ENCODE measurements at places on chromosomes 4 and X. TPM values are rescaled to one million over a fixed set of nuclear protein-coding genes. Genes with fewer than 3 reads are reported as not detected.

CYBB gene
- 6.8 TPM for total RNA-seq

RASL11B gene
- 0.60 TPM for total RNA-seq

FOXR2 gene
- total RNA-seq, result not detected

HTN3 gene
- total RNA-seq, result not detected

DNA sequence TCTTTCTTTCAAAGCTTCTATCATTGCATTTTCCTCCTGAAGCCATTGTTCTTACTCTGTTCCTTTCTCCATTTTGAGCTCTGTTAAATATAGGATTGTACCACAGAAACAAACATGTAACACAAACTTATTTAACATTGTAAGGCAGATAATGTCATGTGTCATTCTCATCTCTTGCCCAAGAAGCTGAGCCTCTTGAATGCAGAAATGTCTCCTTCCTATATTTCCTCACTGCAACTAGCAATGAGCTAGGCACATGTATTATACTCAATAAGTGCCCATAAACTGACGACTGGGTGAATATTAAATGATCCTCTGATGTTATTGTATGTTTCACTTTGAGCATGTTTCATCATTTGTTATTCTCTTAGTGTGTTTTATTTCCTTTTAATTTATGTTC, 56.7 kb upstream of the SLC7A11 start:
- no peak for DNase-seq

DNA sequence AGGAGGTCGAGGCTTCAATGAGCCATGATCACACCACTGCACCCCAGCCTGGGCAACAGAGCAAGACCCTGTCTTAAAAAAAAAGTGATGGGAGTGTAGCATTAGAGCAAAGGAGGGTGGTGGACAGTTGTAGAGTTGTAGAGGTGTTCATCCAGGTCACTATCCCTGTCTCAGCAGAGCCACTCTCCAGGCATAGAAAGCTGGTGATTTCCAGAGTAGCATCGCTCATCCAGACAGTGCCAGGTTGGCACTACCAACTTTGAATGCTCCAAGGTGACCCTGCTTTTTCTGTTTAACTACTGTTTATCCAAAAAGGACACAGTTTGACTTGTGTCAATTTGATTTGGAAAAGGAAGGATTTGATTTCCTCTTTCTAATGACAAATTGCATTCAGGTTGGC, 147.3 kb downstream of the USP46 start:
- no peak for DNase-seq

- no peak for DNase-seq
Measured at GRCh38 chrX:78658414-78658813, 714 bp downstream of the RTL3 start.

GRCh38 chr4:146585761-146586333, 52.8 kb upstream of the POU4F2 start:
- no peak for DNase-seq

GRCh38 chrX:121457096-121457495, 409.7 kb downstream of the GLUD2 start:
- DNase-seq, result no peak

DNA sequence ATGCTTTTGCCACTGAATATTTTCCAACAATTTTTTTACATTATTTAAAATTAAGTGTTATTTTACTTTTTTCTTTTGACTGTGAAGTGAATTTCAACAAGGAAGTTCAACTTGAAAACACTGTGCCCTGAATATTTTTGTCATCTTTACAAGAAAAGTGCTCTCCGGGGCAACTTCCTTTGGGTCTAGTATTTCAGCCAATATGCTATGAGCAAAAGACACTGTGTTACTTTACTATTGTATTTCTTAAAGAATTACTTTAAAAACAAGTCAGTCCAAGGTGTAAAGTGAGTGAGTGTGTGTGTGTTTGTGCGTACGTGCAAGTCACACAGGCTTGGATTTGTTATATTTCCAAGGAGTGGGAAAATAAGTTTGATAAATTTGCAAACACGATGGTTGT, 7.6 kb upstream of the USP53 start:
- DNase-seq, result no peak

- no peak for DNase-seq
Measured at GRCh38 chr4:124092541-124092984, 620.0 kb downstream of the ANKRD50 start.

DNA sequence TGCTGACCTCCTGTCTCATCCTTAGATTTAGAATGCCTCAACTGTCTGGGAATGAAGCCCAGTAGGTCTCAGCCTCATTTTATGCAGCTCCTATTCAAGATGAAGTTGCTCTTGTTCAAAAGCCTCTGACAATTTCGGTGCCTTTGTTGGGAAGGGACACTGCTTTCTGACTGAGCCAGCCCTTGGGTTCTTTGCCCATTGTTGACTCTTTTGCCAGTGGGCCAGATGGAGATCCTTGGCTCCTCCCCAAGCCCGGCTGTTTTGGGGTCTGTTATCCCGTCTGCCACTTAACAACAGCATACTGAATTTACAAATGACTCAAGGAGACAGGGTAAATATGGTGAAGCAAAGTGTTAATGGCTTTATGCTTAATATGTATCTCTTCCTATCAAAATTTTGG, 58.3 kb upstream of the PRKX start:
- no peak for DNase-seq

DNA sequence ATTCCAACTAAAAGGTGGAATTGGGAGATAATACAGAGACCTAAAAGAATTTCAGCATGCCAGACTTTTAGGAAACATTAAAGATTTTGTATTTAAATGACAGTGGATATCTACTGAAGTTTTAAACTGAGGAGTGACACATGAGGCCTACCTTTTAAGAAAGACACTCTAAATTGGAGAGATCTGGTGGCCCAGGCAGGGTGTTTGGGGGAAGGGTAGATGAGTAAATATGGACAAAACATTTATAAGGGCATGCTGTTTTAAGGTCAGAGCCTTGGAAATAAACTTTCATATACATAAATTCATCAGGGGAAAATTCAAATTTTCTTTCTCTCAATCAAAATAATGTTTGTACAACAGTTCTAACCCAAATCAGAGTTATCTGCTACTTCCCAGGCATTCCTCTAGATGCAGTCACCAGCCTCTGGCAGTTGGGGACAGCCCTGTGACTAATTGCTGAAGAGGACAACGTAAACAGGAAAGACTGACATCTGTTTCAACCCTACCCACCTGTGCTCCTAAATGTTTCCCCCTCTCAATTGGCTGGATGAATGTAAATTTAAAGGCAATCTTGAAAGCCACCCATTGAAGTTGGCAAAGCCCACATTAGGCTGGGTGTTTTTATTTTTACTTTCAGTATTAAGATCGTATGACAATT, 1646.9 kb upstream of the ADGRL3 start:
- DNase-seq, result no peak

GRCh38 chr4:102263024-102263787, 82.1 kb downstream of the SLC39A8 start:
- no peak for DNase-seq

- DNase-seq, result no peak
Measured at GRCh38 chr4:2534904-2535375, 1.5 kb upstream of the FAM193A start.

DNA sequence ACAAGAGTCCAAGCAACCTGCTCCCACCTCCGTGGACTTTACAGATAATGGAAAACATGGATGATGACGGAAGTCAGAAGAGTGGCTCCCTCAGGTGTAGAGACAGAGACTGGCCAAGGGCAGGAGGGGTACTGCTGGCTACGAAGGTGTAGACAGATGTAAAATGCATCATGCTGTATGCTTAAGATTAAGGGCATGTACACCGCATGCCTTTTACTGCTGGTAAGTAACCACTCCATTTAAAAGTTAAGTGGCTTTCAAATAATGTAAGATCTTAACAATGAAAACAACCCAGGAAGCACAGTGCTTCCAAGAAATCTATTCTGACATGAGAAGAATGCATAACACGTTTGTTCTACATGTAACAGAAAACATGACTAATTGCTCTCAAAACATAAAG, 76.9 kb upstream of the FAM9B start:
- DNase-seq, result no peak

- no peak for DNase-seq
Measured at GRCh38 chr4:19399001-19399400, 852.7 kb upstream of the SLIT2 start.
